Right lung (tissue), 10 donors: ENCODE measurements at places on chromosomes 12 and 14.

GRCh38 chr14:93984987-93985410 lies 8.6 kb upstream of the ASB2 start:
- no peak for DNase-seq

DNA sequence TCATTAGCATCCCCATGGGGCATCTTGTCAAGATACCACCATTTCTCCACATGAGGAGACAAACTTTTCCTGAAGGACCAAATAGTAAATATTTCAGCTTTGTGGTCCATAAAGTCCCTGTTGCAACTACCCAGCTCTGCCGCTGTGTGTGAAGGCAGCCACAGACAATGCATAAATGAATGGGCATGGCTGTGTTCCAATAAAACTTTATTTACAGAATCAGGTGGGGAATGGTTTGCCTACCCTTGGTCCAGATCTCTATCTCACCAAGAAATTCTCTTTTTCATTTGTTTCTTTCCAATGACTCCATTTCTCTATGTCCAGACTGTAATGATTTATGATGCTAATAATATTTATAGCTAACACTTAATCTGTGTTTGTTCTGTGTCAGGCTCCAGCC lies 409.3 kb upstream of the TBX3 start:
- no peak for DNase-seq

DNA sequence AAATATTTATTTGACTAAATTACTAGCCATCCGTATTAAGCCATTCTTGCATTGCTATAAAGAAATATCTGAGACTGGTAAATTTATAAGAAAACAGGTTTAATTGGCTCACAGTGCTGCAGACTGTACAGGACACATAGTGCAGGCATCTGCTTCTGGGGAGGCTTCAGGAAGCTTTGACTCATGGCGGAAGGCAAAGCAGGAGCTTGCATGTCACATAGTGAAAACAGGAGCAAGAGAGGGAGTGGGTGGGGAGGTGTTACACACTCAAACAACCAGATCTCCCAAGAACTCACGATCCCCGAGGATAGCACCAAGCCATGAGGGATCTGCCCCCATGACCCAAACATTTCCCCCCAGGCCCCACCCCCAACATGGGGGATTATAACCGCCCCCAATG lies 26.7 kb upstream of the RAB21 start:
- DNase-seq = no peak

GRCh38 chr12:116591855-116592637 lies 32.9 kb downstream of the MAP1LC3B2 start:
- DNase-seq = no peak

DNA sequence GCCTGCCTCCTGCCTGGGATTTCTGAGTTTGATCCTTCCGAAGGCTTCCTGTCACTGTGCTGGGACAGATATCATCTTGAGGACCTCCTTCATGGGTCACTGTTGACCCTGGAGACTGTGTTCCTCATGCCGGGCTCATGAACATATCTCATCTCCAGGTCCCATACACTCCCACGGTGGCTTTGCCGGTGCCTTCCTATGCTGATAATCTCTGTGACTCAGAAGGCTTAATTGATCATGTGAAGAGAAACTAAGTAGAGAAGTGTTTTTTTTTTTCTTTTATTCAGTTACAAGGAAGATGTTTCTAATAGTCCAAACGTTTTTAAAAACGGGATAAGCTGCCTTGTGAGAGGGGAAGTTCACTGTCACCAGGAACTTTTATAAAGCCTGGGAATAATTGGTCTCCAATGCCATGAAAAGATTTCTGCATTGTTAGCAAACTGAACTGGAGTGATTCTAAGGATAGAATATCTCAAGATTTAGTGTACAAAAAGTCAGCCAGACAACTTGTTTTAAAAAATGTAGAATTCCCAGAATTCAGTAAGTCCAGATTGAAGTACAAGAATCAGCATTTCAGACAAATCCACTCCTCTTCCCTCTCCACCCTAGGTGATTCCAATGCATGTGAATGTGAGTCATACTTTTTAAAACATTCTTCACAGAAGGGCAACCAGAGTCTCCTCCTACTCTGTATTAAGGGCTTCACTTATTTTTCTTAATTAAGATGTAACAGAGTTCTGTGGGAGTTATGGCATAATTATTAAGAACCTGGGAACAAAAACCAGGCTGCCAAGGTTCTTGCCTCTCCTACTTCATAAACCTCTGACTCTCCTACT lies 139.8 kb upstream of the LGR5 start:
- DNase-seq = no peak

DNA sequence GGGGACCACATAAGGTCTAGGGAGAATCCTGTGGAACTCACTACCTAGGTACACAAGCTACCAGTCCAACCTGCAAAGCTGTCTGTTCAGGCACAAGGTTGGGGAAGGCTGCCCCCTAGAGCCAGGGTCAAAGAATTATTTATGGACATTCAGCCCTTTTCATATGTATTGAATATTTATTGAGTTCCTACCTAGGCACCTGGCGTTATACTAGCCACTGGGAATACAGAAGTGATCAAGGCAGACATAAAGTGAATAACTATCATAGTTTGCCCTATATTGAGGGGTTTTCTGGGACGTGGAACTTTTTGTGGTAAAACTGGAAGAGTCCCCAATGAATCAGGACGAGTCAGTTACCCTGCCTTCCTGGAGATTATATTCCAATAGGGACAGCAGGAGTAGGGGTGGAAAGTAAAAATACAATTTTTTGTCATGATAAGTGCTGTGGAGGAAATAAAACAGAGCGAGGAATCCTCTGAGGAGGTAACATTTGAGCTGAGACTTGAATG lies 5.8 kb upstream of the SLC48A1 start:
- no peak for DNase-seq

DNA sequence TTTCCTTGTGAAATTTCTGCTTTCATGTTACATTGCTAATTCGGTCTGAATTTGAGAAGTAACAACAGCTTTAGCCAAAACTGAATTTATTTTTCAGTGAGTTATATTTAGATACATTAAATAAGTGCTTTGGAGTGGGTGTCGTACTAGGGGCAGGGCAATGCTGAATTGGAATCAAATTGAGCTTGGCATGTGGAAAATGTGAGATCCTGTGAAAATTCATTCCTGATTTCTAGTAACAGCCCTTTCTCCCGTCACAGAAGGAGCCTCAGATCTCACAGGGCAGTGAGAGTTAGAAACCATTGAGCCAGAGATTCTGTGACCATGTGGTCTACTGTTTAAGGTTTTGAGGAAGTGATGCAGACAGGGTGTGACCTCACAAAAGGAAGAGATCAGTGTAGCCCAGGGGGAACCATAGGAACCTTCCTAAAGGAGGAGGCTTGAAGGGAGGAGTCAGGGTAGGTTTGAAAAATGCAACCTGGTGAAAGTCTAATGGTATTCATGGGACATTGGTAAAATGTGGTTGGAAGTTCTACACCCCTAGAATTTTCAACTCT lies 1136.8 kb downstream of the AACS start:
- DNase-seq = no peak

GRCh38 chr14:59591641-59592370 lies 15.2 kb upstream of the CCDC175 start:
- DNase-seq = no peak

DNA sequence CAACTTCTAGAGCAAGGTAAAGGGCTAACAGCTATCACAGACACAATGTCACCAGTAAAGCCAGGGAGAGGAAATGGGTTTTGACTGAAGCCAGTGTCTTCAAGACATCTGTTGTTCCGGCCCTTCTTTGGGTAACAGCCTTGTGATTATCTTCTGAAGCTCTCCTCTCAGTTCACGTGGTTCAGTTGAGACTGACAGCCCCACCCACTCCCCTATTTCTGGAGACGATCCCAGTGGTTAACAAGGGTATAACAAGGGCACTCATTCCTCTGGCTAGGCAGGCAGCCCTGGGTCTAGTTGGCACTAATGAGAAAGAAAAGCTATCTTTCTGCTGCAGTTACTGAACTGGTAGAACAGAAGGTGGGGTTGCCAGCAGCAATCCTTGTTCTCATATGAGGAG lies 6.9 kb downstream of the GNPTAB start:
- peak; percentile 6 for DNase-seq

GRCh38 chr14:80390906-80391305 lies 179.6 kb upstream of the DIO2 start:
- DNase-seq = no peak

- no peak for DNase-seq
Measured at GRCh38 chr12:4849115-4849541, 60.6 kb upstream of the KCNA1 start.

DNA sequence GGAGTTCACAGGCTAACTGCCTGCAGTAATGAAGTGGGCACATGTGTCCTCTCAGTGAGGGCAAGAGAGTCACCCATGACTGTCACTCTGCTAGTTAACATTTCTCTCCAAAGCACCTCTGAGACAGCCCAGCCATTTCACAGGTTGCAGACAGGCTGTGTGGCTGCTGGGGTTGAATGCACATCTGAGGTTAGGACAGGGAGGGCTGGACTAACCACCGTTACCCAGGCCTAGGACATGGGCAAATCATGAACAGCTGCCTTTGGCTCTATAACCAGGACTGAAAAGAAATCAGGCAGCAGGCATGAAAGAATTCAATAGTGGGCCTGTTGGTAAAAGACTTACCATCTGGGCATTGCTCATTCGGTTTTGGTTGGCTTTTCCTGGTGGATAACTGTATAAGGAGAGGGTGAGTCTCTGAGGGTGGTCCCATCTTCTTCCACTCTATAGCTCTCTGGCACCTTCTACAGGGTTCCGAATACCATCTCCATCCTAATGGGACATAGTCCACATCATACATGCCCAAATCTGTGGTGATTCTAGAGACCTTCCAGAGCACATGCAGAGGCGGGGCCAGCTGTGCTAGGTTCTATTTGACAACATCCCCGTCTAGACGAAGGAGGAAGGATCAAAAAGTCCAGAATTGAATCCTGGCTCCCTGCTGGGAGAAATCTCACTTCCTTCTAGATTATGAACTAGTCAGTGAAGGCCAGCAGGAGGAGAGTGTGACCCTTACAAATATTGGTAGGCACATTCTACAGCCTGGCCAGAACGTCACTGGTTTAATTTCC lies 10.8 kb downstream of the CRACR2A start:
- no peak for DNase-seq

GRCh38 chr14:72213424-72213823 lies 281.2 kb downstream of the RGS6 start:
- DNase-seq = no peak
